Stimulated activated CD4-positive, alpha-beta T cell treated with anti-CD3 and anti-CD28 coated beads, Interleukin-2, amount 100 ng/mL, for 48 hours (primary cell): ENCODE measurements at places on chromosomes 6 and 20.

DNA sequence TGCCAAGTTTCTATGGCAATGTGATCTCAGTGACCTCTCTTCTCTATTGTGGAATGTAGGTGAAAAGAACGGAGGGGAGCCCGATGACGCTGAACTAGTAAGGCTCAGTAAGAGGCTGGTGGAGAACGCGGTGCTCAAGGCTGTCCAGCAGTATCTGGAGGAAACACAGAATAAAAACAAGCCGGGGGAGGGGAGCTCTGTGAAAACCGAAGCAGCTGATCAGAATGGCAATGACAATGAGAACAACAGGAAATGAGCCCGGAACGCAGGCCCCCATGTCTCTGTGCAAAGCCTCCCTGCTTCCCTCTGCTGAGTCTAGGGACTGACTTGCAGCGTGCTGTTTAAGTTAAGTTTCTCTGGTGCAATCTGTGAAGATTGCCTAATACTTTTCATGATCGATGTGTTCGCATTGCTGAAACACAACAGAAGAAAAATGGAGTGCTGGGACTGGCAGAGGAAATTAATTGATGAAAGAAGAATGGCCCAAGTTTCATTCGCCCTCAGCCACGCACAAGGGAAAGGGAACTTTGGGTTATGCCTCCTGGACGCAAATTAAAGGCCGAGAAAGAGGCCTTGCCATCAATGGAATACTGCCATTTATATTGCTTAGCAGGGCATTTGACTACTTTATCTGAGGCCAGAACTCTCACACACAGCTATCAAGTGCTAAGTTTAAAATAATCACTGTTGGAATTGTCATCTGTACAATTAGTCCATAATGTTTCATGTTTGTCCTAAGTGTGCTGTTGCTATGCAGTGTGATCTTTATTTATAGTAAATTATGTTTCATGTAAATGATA, 146.4 kb downstream of the AKAP7 start:
- DNase-seq: peak; percentile 36

GRCh38 chr6:27406085-27406484, 17.5 kb downstream of the ZNF391 start:
- DNase-seq: no peak

DNA sequence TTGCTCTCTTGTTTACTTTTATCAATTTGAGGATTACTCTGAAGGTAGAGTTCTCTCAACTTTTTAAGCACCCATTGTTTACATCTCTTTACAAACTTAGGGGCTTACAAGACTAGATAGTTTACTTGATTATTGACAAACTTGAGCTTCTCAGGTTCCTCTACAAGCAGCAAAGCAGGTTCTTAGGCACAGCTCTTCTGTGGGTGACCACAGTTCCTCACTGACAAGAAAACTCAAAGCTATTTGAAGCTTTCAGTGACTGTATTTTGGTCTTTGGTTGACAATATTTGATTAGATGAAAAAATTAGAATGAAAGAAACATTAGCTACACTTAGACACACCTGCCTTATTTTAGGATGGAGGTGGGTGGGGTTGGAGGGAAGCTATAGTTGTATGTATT, 327.3 kb upstream of the RUNX2 start:
- no peak for DNase-seq

DNA sequence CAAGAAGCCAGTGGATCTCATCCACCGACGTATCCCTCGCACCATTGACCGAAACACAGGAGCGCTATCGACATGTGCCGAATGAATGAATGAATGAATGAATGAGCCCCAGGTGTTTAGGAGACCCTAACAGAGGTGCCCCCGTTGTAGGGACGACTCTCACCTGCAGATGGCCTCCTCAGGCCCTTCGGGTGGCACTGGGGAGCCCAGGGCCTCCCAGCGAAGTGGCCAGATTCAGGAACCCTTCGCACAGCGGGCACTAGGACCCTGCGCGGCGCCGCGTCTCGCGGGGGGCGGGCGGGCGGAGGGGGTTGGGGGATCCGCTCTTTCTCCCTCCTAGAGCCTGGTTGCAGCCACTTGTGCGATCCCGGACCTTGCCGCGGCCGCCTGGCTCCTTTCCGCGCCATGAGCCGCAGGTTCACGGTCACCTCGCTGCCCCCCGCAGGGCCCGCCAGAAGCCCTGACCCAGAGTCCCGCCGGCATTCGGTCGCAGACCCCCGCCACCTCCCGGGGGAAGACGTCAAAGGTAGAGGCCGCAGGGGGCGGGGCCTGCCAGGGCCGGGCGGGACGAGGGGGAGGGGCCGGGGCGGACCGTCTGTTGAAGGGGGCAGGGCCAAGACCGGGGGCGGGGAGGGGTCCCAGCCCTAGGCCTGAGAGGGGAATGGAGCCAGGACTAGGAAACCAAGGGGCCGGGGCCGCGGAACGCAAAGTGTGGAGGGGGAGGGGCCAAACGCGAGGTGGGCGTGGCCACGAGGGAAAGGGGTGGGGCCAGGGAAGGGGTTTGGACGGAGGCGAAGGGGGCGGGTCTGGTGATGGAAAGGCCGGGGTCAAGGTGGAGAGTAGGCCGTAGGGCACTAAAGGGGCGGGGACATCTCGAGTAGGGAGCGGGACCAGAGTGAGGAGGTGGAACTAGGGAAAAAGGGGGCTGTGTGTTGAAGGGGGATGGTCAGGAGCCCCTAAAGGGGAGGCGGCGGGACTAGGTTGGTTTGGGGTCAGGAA, 7.4 kb upstream of the SLC12A5 start:
- peak; percentile 56 for DNase-seq

GRCh38 chr6:33628401-33628964, 7.4 kb downstream of the ITPR3 start:
- DNase-seq: no peak

- no peak for DNase-seq
Measured at GRCh38 chr6:4975506-4975905, 28.3 kb downstream of the RPP40 start.

GRCh38 chr6:156906451-156906850, 129.3 kb downstream of the ARID1B start:
- no peak for DNase-seq

- no peak for DNase-seq
Measured at GRCh38 chr6:11854408-11855165, 76.0 kb upstream of the ADTRP start.

DNA sequence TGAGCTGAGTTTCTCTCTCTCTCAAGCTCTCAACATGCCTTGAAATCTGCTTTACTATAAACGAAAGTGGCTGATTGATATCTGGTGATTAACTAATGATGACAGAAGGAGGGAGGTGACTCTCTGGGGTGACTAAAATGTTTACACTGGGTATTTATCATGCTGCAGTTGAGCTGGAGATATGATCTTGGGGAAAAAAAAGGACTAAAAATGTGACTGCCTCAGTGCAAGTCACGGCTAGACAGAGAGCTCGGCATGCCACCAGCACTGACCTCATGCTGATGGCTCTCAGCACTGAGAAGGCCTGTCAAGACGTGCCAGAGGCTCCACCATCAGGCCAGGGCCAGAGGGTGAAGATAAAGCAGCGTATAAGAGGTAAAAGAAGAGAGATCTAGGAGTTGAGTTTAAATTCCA, 103.1 kb upstream of the SPACA1 start:
- no peak for DNase-seq

DNA sequence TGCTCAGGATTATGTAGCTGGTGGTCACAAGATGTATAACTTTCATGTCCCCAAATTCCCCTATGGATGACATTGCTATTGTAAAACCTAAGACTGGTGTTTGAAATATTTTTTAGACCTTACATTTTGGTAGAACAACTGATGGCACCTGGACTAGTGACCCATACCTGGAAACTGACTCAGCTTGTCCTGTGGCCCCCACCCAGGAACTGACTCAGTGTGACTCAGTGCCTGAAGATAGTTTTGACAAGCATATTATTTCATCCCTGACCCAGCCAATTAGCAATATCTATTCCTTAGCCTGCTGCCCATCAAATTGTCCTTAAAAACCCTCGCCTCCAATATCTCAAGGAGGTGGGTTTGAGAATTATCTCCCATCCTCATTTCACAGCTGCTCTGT, 90.9 kb upstream of the GRIK2 start:
- DNase-seq: no peak

GRCh38 chr20:11379257-11380011, 538.3 kb upstream of the BTBD3 start:
- DNase-seq: no peak

GRCh38 chr6:53492860-53493634, 51.9 kb downstream of the GCLC start:
- DNase-seq: peak; percentile 24

DNA sequence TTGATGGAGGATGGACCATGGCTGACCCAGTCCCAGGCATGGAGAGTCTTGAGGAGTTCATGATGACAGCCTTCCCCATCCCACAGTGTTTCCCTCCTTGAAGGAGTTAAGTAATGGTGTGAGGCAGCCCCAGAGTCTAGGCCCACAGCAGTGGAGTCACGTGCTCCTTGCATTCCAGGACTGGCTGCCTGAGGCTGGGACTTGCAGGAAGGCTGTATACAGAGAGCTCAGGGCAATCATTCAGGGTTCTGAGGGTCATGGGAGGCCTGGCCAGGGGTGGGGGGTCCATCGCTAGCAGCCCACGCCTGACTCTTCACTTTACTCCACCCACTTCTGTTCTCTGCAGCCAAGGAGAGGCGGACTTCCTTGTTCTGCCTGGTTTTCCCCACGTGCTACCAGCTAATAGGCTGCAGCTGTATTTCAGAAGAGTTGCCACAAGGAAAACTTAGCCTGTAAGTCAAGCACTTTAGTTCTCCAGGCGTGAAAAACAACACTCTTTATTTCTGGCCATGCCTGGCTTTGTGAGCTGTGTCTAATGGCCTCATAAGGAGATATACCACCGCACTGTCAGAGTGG, 272.5 kb downstream of the DHX35 start:
- DNase-seq: no peak

DNA sequence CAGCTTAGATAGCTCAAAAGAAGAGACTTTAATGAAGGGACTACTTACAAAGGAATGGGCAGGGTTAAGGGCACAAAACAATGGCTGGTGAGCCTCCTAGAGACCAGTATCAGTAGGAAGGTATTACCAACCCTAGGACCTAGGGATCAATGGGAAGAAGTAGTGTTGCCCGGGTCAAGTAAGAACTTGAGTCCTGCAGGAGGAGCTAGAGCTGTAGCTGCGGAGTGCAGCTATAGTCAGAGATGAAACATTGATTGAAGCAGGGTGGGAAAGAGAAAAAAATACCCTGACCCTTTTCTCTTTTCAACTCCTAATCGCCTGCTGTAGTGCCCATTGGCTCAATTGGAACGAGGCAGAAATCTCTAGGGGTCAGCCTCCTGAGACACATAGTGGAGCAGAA, 144.0 kb downstream of the FLRT3 start:
- no peak for DNase-seq

GRCh38 chr6:2784930-2785329, 19.7 kb downstream of the WRNIP1 start:
- no peak for DNase-seq

DNA sequence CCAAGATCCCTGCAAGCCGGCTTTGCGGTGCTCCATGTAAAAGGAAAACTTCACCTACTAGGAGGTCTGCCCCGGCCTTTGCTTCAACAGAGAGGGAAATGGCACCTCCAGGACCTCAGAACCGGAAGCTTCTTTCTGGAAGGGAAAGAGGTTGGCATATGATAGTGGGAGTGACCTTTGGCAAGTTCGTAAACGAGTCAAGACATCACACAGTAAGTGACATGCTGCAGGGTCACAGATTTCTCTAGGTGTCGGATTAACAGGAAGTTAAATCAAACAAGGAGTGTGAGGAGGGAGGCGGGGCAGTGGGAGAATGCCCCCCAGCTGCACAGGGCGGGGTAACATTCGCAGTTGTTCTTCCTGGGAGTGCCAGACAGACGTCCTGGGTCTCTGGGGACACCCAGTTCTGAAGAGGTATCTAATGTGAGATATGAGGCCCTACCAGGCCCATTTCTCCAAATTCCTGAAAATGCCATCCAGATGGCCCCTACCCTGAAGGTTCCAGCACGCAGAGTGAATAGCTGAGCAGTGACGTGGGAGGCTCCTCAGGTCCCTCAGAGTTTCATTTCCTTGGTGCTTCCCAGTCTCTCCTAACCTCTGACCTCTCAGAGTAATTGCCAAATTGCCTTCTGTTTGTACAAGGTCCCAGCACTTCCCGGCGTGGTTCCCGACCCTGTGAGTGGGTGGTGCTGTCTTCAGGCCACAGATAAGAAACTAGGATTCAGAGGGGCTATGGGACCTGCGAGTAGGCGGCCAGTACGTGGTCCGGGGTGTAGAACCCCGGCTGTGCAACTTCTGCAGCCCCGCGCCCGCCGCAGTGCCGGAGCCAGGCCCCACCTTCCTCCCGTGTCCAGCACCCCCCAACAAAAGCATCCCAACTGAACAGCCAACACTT, 1.9 kb downstream of the RRBP1 start:
- DNase-seq: no peak

DNA sequence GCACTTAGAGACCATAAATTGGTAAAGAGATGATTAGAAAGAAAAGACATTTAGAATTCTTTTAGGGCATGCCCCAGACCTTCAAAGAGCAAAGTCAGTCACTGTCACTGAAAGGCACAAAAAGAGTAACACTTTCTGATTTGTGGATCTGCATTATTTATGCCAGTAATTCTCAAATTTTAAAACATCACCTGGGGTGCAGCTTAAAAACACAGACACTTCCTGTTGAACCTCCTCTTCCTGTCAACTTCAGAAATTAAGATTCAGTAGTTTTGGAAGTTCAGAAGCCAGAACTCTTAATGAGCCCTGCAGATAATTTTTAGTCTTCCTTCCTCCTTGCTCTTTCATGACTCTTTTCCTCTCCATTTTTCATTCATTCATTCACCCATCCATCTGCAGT, 137.5 kb downstream of the NRN1 start:
- no peak for DNase-seq

DNA sequence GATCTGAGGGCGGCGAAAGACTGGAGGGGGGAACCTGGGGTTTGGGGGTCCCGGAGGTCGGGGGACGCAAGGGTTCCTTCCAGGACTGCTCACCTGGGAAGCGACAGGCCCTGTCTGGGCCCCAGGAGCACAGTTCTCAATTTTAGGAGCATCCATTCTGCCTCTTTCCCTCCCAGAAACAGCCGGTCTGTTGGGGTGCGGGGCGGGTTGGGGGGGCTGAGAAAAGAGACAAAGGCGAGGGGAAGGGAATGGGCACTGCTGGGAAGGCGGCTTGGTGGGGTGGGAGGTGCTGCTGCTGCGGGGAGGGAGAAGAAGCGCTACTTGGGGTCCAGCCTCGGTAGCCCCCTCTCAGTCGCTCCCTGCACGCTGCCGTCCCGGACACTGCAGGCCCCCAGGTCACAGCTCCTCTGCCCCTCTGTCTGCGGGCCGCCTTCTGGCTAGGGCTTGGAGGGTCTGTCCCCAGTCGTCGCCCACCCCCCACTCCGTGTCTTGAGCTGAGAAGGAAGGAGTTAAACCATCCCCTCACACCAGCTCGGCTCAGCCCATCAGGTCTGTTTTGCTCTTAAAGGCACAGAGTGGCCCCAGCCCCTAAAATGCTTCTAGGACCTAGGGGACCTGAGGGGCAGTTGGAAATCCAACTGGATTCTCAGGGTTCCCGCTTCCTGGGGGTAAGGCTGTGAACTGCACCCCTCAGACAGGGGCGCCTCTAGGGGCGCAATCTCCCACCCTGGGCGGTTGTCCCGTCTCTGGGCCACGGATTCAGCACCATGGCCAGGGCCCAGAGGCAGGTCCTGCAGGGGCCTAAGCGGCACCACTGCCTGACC, 690 bp downstream of the GDAP1L1 start:
- peak; percentile 13 for DNase-seq
